ENCODE measurements at places on chromosomes 1 and 21.

DNA sequence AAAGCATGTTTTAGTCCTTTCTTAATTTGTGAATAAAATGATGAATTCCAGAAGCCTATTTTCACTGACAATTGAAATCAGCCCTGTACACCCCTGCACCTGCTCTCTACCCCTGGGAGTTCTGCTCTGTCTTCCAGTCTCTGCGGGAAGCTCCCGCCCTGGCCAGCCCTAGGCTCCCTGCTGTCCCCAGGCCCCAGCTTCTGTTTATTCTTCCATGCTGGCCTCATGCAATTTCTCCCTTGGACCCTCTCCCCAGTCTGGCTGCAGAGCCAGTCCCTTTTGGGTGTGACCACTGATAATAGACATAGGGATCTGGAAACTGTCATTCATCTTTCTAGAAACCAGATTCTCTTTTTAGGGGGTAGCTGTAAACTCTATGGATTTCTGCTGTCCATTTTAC, 258.6 kb downstream of the GRIK3 start:
- no peak for DNase-seq

DNA sequence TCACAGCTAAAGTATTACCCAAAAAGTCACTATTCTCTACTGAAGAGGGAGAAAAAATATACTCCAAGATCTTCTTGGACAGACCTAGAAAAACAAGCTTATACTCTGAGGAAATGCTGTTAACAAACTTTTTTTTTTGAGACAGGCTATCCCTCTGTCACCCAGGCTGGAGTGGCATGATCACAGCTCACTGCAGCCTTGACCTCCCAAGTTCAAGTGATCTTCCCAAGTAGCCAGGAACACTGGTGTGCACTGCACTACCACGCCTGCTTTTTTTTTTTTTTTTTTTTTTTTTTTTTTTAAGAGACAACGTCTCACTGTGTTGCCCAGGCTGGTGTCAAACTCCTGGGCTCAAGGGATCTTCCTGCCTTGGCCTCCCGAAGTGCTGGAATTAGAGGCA, 17.3 kb downstream of the GLRX2 start:
- no peak for DNase-seq

DNA sequence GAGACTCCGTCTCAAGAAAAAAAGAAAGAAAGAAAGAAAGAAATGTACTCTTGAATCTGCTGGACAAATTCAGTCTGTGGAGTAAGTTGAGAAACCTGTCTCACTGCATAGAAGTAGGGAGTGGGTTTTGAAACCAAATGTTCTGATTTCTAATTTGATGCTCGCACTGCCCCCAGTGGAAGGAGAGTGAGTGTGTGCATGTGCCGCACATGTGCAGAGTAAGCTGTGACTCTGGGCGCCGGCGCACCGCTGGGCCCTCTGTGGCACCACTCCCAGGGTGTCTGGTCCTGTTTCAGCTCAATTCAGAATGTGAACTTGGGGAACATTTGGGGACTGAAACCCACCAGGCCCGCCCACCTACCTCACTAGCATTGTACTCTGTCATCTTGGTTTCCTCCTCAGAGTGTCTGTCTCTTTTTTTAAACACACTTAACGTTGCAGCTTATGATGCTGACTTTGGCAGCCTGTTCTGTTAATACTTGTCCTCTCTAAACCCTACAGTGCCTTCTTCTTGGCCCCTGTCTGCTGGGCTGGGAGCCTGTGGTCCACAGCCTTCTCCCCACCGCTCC, 104.6 kb downstream of the CACNA1E start:
- DNase-seq = no peak

- DNase-seq = no peak
Measured at GRCh38 chr21:45530423-45531113, 11.7 kb downstream of the SLC19A1 start.

DNA sequence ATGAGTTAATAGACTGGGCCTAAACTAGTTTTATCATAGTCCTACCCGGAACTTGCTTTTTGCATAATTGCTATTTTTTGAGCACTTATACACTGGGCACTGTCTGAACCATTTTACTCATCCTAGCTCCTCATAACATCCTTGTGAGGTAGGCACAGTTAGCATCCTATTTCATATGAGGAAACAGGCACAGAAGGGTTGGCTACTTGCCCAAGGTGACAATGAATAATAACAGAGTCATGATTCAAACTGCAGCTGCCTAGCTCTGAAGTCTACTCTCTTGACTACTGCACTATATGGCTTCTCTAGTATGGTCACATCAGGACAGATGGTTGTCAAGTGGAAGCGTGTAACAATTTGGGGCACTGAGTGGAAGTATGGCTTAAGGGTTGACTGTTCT, 18.2 kb upstream of the RC3H1 start:
- DNase-seq = no peak

DNA sequence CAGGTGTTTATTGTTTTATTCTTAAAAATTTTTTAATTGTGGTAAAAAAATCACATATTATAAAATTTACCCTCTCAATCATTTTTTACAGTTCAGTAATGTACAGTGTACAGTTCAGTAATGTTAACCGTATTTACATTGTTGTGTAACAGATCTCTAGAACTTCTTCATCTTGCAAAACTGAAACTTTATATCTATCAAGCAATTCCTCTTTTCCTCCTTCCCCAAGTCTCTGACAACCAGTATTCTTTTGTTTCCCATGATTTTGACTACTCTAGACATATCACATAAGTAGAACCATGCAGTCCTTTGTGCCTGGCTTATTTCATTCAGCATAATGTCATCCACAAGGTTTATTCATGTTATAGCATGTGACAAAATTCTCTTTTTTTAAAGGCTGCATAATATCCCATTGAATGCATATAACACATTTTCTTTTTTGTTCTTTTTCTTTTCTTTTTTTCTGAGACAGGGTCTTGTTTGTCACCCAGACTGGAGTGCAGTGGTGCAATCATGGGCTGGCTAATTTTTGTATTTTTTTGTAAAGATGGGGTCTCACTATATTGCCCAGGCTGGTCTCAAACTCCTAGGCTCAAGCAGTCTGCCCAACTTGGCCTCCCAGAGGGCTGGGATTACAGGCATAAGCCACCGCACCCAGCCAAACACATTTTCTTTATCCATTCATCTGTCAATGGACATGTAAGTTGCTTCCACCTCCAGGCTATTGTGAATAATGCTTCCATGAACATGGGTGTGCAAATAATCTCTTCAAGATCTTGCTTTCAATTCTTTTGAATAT, 17.2 kb upstream of the RCSD1 start:
- DNase-seq = no peak

DNA sequence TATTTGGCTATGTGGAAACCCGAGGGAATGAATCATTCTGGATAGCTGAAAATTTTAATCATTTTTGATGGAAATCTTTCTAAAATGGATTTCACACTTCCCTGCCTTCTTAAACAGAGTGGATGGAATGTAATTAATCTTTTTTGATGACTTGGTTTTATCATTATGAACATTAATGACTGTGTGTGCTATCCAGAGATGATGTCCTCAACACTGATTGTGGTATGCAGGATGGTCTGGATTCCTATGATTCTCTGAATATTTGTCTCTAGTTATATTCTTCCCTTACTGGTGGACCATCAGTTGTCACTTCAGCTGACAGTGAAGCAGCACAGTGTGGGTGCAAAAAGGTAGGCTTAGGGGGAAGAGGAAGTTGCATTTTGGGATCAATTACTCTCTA, 513.5 kb downstream of the LMO4 start:
- no peak for DNase-seq

- DNase-seq = no peak
Measured at GRCh38 chr1:210815641-210816550, 318.1 kb downstream of the KCNH1 start.

GRCh38 chr1:145962157-145963102, 1.9 kb downstream of the ANKRD34A start:
- peak; percentile 74 for DNase-seq

DNA sequence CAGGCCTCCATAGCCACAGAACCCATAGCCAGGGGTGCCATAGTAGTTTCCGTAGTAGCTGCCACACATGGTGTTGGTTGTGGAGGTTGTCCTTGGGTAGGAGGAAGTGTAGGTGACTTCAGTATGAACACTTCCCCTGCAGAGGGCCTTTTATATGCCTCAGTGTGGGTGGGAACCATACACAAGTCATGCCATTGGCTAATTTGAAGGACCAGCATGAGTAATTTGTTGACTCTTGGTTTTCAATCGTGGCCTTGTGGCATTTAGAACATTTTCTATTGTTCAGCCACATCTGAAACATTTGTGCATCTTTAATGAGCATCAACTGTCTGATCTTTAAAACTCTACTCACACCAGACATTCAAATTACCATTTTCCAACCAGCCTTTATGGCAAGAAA, at the start of gene KRTAP6-1:
TSS of gene KRTAP6-1 (minus strand) at position 95 of the 400 bp plus-strand sequence. CDS start at position 69, 26 bp downstream.
- no peak for DNase-seq

GRCh38 chr21:35266546-35266945, 217.4 kb upstream of the RUNX1 start:
- no peak for DNase-seq

- no peak for DNase-seq
Measured at GRCh38 chr1:182668521-182669054, 15.8 kb downstream of the RGS8 start.

- no peak for DNase-seq
Measured at GRCh38 chr21:14519000-14519399, 27.1 kb downstream of the SAMSN1 start.

DNA sequence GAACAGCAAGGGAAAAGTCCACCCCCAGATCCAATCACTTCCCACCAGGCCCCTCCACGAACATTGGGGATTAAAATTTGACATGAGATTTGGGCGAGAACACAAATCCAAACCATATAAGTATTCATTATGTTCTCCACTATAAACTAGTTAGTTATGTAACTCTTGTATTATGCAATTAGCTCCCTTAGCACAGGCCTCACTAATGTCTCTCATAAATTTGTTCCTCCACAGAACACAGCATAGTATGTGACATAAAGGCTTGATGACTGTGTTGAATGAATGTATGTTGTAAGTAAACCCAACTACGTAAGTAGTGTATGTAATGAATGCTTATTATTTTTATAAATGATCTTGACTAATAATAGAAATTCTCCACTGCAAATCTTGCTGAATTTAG, 223.3 kb upstream of the ZRANB2 start:
- no peak for DNase-seq

GRCh38 chr1:49394200-49394599, 617.5 kb upstream of the BEND5 start:
- no peak for DNase-seq

DNA sequence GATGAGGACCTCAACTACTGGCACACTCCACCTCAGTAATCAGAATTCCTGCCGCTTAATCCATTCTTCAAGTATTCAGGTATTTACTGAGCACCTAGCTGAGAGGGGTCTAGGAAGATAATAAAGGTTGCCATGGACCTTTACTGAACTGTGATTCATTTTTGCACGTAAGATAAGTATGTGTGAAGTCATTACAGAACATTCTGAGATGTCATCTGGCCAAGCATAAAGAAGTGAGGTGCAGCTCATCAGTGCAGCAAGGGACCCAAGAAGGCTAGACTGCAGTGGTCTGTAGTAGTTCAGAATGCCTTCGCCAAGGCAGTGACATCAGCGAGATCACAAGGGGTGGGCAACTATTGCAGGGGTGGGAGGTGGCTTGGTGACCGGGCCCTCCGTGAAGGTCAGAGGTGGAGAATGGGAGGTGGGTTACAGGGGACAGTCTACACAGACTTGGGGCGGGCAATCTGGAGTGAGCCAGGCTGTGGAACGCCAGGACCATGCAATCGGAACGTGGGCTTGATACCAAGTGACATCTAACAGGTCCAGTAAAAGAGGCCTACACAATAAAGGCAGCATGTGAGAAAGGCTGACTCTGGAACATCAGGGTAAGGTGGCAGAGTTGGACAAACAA, 107.4 kb downstream of the SLC45A1 start:
- no peak for DNase-seq

DNA sequence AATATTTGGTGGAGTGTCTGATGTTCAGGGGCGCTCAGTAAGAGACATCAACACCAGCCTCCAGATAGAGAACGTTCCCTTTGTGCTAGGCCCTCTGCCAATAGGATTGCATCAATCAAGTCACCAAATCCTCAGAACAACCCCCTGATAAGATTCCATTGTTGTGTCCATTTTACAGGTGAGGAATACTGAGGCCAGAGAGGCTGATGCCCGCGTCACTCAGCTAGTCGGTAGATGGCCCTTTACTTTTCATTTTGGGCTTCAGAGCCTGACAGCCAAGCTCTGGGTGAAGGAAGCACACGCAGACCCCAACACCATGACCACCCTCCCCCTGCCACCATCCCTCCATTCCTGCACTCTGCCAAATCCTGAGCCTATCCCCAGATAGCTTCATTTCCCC, 406.2 kb downstream of the PTPRU start:
- no peak for DNase-seq

- DNase-seq = no peak
Measured at GRCh38 chr1:3380469-3380868, 74.0 kb upstream of the ARHGEF16 start.

- DNase-seq = peak; percentile 46
Measured at GRCh38 chr1:89962024-89962741, 32.7 kb upstream of the ZNF326 start.

GRCh38 chr21:45559216-45560105, 17.2 kb upstream of the SLC19A1 start:
- no peak for DNase-seq

DNA sequence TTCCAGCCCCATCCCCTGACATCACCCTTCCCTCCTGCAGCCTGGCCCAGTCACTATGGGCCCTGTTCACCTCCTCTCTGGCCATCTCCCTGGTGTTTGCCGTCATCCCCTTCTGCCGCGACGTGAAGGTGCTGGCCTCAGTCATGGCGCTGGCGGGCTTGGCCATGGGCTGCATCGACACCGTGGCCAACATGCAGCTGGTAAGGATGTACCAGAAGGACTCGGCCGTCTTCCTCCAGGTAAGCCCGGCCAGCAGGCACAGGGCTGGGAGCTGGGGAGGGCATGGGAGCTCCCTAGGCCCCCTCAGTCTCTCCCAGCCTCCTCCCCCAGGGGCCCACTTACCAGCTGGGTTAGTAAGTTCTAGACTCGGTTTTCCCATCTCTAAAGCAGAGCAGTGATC, 52.1 kb downstream of the ELK4 start:
- no peak for DNase-seq

DNA sequence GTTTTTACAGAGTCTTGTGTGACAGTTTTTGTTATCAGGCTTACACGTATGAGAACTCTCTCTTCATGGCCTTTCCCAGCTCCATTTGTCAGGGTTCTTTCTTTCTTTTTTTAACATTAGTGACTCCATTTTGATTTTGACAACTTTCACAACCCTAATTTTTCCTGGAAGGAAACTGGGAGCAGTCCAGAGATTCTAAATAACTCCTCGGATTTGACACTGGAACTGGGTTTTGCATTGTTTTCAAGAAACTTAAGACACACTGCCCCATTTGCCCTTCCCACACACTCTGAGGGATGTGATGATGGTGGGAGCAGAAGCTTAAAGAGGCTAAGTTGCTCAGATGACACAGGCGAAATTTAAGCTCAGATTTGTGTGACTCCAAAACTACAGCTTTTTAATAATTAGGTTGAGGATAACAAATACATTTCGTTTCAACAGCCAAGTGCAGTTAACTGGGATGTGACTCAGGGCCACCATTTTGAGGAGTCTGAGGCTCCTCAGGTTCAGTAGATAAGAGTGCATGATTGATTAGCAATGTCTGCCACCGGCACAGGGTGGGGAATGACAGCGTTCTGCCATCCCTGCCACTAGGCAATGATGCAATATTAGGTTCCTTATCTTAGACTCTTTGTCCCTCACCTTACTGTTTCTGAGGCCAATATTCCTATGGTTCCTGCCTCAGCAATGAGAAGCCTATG, 95.1 kb upstream of the ATP1A1 start:
- no peak for DNase-seq
